T-helper 2 cell treated with Interferon-gamma antibody and Interleukin-4, amounts not matched to agents 5 μg/mL and 100 μg/mL, for 36 hours (primary cell): ENCODE measurements at places on chromosomes 6 and 20.

- no peak for DNase-seq
Observed at GRCh38 chr6:119030759-119031158, 47.7 kb downstream of the FAM184A start.

DNA sequence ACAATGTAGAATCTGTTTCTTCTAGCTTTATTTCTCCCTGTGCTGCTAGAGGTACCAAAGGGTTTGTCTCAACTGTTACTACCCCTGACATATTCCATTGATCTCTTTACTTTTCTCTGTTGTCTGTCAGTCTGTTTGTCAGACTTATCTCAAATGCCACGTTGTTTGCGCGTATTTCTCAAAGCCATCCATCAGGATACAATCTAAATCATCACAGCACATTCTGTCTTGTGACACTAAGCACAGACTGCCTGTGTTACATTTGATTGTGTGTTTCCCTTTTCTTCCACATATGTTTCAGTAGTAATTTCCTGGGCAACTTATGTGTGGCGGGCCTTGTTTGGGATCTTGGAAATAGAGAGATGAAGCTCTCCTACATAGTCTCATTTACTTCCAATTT, 30.2 kb upstream of the SERINC3 start:
- DNase-seq: no peak

- DNase-seq: no peak
Observed at GRCh38 chr6:105483492-105483891, 80.6 kb upstream of the PREP start.

DNA sequence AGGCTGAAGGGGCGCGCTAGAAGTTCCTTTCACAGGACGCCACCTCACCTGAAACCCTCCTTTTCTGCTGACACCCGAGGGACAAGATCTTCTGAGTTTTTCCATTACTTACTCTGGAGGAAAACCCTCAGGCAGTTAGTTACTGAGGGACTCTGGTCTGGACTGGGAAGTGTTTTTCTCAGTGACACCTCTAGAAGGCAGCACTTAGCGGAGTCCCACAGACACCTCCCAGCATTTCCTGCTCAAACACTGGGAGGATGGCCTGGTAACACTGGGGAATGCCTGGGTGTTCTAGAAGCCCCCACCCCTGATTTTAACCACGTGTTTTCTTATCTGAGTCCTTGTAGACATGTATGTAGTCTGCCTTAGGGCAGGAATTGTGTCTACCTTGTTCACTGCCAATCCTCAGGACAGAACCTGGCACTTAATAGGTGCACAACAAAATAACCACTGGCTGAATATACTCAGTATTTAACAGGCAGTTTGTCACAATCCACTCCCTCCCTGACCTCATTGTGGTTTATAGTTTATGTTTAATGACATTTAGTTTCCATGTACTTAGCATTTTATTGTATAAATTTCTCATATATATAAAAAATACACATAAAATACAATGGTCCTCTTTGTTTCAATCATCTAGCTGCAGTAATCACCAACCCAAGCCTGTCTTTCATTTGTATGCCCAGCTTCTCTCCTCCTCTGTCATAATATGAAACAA, 4.8 kb downstream of the GSTA3 start:
- DNase-seq: no peak

GRCh38 chr6:47371139-47371869, 61.6 kb upstream of the TNFRSF21 start:
- no peak for DNase-seq

DNA sequence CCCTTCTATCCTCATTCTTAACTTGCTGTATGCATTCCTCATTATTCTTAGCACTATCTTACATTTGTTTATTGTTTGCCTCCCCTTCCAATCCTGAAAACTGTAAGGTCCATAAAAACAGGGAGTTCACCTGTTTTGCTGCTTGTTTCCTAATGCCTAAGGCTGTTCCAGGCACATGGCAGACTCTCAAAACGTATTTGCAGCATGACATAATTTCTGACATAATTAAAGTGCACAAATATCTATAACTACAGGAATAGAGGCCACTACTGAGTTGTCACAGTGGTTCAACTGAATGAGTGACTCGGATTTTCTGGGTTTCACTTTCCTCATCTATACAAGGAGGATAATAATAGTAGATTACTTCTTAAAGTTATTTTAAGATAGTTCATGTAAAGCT, 83.0 kb downstream of the HFE start:
- DNase-seq: no peak

DNA sequence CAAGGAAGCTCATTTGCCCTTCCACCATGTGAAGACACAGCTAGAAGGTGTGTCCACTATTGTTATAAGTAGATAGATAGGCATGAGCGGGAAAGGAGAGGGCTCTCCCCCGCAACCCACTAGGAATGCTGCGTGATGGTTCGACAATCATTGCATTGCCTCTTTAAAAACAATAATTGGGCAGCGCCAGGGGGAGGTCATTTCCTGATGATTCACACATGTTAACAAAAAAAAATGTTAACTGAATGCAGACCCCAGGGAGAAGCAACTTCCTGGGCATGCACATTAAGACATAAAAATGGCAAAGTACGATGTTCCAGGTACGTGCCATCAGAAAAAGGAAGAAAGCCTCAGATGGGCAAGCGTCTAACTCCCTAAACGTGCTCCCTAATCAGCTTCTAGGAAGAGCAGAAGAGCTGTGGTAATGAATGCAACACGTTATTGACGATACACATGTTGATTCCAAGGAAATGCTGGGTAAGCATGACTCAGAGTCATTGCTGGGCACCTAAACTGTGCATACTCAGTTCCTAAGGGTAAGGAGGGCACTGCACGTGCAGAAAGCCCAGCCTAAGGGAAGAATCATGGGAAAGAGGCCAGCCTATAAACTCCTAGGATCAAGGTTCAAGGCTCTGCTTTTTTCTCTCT, 113.7 kb downstream of the FAM217A start:
- no peak for DNase-seq

DNA sequence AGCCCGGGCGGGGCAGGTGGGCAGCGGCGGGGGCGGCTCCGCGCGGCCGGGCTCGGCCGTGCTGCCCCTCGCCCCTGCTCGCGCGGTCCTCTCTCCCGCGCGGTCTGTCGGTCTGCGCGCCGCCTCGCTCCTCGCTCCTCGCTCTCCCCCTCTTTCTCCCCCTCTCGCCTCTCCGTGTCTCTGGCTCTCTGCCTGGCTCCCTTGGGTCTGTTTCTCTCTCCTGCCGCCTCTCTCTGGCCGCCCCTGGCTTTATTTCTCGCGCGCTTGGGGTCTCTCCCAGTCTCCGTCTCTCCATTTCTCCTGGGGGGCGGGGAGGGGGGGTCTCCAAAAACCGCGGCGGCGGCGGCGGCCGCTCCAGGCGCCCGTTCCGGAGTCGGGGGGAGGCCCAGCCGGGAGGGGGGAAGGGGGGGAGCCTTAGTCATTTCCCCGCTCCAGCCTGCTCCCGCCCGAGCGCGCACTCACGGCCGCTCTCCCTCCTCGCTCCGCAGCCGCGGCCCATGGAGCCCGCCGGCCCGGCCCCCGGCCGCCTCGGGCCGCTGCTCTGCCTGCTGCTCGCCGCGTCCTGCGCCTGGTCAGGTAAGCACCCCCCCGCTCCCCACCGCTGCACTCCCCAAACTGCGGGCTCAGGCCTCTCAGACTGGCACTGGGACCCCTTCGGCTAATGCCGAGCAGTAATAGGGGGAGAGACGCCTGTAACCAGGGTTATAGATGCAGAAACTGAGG, at the start of gene SIRPA:
Gene SIRPA, plus strand, starts transcription at position 457 of the 723 bp plus-strand sequence. Its CDS starts 41 bp downstream, at position 498.
- DNase-seq: no peak

GRCh38 chr20:21707999-21708737, 2.7 kb downstream of the PAX1 start:
- DNase-seq: no peak

DNA sequence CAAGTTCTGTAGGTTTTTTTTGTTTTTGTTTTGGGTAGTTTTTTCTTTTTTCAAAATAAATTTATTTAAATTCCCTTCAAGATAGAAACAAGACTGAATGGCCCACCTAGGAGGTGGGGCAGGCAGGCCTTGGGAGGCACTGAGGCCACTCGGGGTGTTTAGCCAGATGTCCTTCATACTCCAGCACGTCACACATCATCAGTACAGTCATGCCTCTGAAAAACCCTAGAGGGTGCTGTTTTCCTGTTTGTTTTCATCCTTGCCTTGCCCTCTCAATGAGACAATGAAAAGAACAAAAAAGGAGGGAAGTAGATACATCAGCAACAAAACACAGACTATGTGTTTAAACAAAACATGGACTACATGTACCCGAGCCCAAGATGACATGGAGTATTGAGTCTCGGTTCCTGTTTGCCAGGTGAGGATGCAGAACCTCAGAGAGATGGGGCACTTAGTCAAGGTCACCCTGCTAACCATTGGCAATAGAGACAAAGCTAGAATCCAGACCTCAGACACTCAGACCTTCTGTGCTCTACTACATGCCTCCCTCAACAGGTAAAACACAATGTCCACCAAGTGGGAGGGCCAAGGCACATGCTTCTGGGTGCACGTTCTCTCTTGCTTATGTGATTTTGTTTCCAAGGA, 26.8 kb upstream of the CLIC5 start:
- DNase-seq: no peak

DNA sequence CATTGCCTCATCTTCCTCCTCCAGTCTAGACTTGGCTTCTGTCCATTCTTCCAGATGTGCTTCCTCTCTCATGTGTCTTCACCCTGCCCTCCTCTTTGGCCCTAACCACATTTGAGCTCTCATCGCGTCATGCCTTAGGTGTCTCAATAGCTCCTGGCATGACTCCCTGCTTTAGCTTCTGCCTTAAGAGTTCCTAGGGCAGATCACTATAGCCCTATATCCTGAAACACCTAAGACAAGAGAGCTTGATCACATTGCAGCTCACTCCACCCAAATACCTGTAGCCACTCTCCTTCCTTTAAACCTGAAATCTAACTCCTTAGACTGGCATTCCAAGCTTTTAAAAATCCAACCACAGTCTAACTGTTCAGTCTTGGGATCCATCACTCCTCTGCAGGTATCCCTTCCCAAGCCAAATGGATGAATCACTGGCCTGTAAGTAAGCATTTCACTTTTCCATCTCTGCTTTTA, 69.0 kb upstream of the STXBP5 start:
- DNase-seq: no peak

GRCh38 chr20:1784586-1784985, 110.6 kb upstream of the SIRPA start:
- DNase-seq: no peak

DNA sequence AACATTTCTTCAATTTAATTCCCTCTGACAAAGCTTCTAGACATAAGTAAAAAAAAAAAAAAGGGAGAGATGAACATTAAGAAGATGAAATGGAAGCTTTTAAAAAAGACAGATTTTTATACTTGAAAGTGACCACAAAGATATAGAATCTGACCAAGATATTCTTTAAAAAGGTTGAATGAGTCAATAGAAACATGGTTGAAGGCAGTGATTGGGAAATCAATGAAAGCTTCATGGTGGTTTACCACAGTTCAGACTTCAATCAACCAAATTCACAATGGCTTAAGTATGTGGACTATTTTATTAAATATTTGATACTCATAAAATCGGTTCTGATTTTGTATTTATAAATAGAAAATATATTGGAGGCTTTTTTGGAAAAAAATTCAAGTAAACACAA, 248.4 kb upstream of the HSF2 start:
- DNase-seq: no peak

GRCh38 chr6:11943060-11943459, 69.1 kb upstream of the HIVEP1 start:
- DNase-seq: no peak

DNA sequence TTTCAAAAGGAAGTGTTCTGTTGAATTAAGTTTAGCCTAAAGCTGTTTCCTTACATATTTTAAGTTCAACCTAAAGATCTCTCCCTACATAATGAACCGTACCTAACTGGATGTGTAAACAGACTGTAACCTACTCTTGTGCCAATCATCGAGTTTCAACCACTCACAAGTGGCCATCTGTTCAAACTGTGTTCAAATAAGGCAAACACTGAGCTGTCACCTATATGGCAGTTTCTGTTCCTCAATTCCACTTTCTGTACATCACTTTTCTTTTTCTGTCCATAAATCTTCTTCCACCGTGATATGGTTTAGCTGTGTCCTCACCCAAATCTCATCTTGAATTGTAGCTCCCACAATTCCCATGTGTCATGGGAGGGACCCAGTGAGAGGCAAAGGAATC, 428.6 kb downstream of the HACE1 start:
- DNase-seq: no peak

DNA sequence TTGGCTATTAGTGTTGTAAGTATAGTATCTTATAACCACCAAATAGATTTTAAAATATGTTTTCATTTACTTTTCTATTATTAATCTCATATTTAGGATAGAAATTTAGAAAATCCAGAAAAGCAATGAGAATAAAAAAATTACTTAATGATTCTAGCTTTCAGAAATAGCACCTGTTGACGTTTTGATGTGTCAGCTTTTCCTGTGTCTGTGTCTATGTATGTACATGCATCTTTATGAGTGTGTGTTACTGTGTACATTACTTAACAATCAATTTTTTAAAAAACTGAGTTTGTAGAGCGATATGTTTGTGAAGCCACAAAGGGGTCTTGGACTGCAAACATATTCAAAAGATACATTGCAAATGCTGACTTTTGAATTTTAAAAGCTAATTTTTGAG, 526.9 kb downstream of the BCKDHB start:
- no peak for DNase-seq

- no peak for DNase-seq
Observed at GRCh38 chr6:92623431-92623830, 795.9 kb downstream of the EPHA7 start.

DNA sequence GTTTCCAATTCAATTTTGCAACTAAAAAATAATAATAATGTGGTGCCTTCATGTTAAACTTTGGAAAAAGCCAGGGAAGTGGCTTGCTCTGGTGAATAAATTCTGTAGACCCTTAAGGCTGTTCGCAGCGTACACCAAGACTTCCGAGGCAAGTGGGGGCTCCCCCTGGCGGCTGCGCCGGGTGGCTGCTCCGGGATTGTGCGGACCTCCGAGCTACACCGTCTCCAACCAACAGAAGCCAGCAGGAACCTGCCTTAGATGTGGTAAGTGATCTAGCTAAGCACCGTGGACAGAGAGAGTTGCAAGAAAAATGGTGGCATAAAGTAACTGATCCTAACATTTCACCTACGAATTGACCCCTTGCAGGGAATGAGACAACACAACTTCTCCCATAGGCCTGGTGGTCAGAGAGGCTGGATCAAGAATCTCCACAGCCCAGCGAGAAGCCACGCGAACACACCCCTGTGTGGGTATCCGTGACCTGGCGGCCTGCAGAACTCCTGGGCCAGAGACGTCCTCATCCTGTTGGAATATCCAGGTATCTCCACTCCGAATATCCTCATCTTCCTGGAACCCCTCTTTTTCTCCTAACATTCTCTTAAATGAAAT, 69.6 kb downstream of the TBXT start:
- DNase-seq: peak; percentile 26

DNA sequence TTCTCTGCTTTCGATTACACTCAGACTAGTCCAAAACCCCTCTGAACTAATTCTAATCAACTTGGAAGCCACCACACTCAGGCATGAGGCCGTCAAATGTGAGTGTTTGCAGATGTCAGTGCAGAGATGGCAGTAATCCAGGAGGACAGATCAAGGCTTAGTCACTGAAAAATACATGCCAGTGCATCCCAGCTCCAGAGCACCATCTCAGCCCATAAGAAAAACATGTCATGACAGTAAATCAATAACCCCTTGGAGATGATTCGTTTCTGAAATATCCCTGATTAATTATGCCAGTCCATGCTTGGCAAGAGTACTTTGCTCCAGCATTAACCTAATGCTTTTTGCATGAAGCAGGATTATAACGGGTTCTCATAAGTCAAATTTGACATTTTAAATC, 179.5 kb downstream of the ADAT2 start:
- DNase-seq: no peak

GRCh38 chr20:61414455-61414991, 162.5 kb downstream of the CDH4 start:
- DNase-seq: no peak

- no peak for DNase-seq
Observed at GRCh38 chr6:136750696-136751521, 41.4 kb downstream of the MAP3K5 start.
